ENCODE measurements at places on chromosomes 16 and 17.

DNA sequence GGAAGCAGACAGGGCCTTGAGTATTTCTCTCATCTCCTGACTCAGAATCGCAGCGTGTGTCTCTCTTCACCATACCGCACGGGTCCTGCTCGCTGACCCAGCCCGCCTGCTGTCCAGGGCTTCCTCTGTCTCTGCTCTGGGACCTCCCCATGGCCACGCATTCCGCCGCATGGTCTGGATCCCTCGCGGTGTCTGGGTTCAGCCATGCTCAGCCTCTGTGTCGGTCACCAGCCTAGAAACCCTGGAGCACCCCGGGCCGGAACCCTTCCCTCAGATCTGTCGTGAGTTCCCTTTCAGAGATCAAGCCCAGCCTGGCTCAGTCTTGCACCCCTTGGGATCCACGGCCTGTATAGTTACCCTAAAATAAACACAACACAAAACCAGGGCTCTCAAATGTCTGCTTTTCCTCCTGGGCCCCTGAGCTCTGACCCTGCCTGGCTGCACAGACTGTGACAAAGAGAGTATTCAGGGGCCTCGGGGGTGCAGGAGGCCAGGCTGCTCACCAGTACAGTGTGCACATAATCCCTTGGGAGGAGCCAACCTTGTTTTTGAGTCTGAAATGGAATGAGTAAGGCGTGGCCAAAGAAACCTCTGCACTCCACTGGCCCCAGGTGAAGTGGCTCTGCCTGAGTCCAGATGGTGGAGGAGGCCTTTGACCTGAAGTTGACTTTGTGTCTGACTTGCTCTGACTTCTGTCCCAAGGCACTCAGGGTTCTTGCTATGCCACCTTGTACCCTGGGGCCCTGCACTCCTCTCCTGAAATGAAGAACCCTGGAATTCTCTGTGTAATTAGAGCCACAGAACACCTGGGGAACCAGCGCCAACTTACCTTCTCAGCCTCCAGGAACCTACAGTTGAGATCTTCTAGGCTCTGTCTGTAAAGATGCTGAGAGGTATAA lies 5.8 kb upstream of the SPIRE2 start:
- H3K27ac ChIP-seq = no peak overlapping the region
- no peak for DNase-seq
- H3K4me1 ChIP-seq = peaks cover 1% of the 10 kb centered on the region
- H3K27me3 ChIP-seq = no peaks in the 10 kb centered on the region
- no peaks in the 10 kb centered on the region for H3K36me3 ChIP-seq
- no peak overlapping the region for H3K4me3 ChIP-seq

DNA sequence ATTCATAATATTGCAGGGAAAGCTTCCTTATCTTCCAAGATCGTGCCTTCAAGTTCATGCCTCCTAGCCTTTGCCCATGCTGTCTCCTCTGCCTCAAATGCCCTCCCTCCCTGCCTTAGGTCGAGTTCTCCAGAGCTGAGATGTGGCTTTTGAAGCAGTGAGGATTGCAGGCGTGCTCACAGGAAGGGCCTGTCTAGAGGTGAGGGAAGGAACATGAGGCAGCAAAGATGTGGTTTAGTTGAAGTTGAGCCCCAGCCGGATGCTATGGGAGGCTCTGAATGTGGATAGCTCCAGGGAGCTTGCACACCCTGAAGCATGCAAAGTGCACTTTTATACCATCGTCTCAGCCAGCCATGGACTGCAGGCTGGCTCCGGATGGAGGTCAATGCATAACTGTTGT lies 754.6 kb upstream of the EEF2KMT start:
- no peak overlapping the region for H3K4me3 ChIP-seq
- no peak overlapping the region for H3K27ac ChIP-seq
- DNase-seq = no peak
- H3K36me3 ChIP-seq = no peaks in the 10 kb centered on the region
- no peaks in the 10 kb centered on the region for H3K27me3 ChIP-seq
- H3K4me1 ChIP-seq = no peaks in the 10 kb centered on the region

DNA sequence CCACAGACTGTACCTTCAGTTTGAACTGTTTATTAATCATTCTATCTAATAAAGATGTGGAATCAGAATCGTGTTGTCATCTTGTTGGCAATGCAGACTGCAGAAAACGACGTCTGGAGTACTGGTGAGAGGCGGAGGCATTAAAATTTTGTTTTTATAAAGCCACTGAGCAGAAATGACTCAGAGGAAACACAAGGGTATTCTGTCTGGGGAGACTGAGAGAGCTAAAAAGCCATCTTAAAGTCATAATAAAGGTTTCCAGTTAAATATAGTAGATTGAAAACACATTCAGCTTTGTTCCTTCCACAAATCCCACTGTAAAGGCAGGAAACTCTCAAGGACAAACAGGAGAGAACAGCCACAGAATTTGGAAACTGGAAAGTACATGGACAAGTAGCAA lies 74.2 kb downstream of the CPPED1 start:
- H3K4me3 ChIP-seq = no peak overlapping the region
- H3K4me1 ChIP-seq = no peaks in the 10 kb centered on the region
- H3K27me3 ChIP-seq = no peaks in the 10 kb centered on the region
- no peak for DNase-seq

GRCh38 chr17:46124695-46125592 lies 68.3 kb downstream of the KANSL1 start:
- no peak overlapping the region for H3K4me3 ChIP-seq
- no peaks in the 10 kb centered on the region for H3K27me3 ChIP-seq
- H3K27ac ChIP-seq = no peak overlapping the region
- peaks cover 72% of the 10 kb centered on the region for H3K4me1 ChIP-seq
- no peak for DNase-seq
- H3K36me3 ChIP-seq = peaks cover 3% of the 10 kb centered on the region

GRCh38 chr17:32746698-32747097 lies 130.2 kb downstream of the MYO1D start:
- DNase-seq = no peak
- H3K27me3 ChIP-seq = no peaks in the 10 kb centered on the region
- H3K27ac ChIP-seq = no peak overlapping the region
- H3K4me3 ChIP-seq = no peak overlapping the region

DNA sequence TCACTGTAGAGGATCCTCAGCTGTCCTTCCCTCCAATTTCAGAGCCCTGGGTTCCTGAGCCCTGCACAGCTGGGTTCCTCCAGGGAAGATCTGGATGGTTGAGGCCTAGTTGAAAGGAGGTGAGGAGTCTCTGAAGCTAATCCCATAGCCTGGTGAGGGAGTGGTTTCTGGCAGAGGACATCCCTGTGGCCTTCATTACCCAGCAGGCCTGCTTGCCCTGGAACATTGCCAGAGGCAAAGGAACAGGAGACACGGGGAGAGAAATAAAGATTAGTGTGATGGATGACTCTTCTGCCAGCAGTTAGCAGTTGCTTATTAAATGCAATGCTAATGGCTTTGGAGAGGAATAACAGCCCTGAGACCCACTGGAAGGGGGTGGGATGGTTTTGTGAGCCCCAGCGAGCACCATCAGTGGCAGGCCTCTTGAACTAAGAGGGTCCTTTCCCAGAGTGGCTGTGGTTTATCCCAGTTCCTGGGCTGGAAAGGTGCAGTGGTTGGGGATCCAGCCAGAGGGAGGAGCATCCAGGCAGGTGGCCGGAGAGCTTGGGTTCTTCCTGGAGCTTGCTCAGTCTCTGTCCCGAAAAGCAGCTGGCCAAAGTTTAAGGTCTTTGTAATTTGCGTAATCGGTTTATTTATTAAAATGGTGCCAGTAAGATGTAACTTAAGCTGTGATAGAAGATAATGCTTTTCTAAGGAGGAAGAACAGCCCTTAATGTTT lies 209.7 kb downstream of the CCDC182 start:
- no peaks in the 10 kb centered on the region for H3K36me3 ChIP-seq
- no peaks in the 10 kb centered on the region for H3K4me1 ChIP-seq
- no peak overlapping the region for H3K27ac ChIP-seq
- H3K4me3 ChIP-seq = no peak overlapping the region
- H3K27me3 ChIP-seq = no peaks in the 10 kb centered on the region

- no peaks in the 10 kb centered on the region for H3K36me3 ChIP-seq
- no peak overlapping the region for H3K27ac ChIP-seq
- H3K4me1 ChIP-seq = no peaks in the 10 kb centered on the region
- H3K27me3 ChIP-seq = no peaks in the 10 kb centered on the region
- no peak for DNase-seq
These were observed 267.1 kb downstream of the BCAS3 start for GRCh38 chr17:60944751-60945150.

GRCh38 chr17:64091116-64091515 lies 38.8 kb downstream of the ERN1 start:
- peaks cover under 1% of the 10 kb centered on the region for H3K36me3 ChIP-seq
- H3K4me1 ChIP-seq = peaks cover 44% of the 10 kb centered on the region
- H3K27me3 ChIP-seq = no peaks in the 10 kb centered on the region

DNA sequence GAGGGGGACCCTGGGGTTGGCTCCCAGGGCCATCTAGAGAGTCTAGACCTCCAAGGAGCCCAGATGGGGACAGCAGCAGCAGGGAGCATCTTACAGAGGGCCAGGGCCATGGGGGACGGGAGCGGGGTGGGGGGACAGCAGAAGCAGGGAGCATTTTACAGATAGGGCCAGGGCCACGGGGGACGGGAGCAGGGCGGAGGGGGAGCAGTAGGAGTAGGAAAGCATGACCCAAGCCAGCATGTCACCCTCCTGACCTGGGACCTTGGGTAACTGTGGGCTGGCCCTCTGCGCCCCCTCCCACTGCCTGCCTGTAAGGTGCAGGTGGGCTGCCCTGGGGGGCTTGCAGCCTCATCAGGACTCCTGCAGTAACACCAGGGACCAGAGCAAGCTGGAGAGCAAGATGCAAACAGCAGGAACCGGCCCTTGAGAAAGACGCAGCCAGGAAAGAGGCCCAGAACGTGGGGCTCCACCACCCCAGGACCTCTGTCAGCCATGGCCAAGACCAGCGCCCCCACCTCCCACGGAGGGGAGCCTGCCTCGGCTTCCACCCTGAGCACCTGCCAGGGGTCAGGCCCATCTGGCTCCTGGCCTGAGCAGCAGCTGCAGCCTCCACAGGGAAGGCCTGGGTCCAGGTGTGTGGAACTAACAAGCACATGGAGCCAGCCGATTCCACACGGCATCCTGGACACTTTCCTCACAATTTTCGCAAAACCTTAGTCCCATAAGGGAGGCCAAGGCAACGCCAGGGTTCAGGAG lies 2.4 kb downstream of the ZNF598 start:
- H3K36me3 ChIP-seq = no peaks in the 10 kb centered on the region
- no peak for DNase-seq
- peak overlapping the region; percentile 86 for H3K27ac ChIP-seq
- H3K27me3 ChIP-seq = no peaks in the 10 kb centered on the region
- H3K4me3 ChIP-seq = peak overlapping the region; percentile 3

DNA sequence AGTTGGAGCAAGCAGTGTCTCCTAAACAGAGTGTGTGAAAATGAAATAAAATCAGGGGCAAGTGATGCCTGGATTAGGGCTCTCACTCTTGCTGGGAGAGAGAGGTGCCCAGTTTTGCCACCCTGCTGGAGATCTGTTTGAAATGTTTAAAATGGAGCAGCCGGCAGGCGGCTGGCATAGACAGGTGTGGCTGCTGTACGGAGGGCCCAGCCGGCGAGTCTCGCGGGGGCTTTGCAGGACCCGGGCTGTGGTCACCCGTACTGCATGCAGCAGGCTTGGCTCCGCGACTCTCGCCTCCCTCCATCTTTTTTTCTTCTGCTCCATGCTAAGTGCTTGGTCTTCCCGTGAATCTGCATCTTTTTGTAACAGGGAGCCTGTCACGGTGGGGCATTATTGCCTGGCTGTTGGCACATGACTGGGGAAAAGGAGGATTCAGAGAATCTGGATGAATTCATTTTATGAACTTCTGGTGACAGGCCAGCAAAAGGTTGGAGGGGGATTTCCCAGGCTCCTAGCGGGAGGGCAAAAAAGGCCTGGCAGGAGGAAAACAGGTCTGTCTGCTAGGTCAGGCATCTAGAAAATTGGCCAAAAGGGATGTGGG lies 1.8 kb downstream of the ZNRF1 start:
- H3K4me3 ChIP-seq = no peak overlapping the region
- H3K27me3 ChIP-seq = no peaks in the 10 kb centered on the region
- DNase-seq = no peak
- H3K4me1 ChIP-seq = peaks cover 5% of the 10 kb centered on the region
- H3K36me3 ChIP-seq = no peaks in the 10 kb centered on the region

- no peaks in the 10 kb centered on the region for H3K27me3 ChIP-seq
- no peaks in the 10 kb centered on the region for H3K4me1 ChIP-seq
- no peak overlapping the region for H3K4me3 ChIP-seq
- H3K36me3 ChIP-seq = peaks cover 21% of the 10 kb centered on the region
These were observed 11.8 kb downstream of the ASPHD1 start for GRCh38 chr16:29912087-29912486.

DNA sequence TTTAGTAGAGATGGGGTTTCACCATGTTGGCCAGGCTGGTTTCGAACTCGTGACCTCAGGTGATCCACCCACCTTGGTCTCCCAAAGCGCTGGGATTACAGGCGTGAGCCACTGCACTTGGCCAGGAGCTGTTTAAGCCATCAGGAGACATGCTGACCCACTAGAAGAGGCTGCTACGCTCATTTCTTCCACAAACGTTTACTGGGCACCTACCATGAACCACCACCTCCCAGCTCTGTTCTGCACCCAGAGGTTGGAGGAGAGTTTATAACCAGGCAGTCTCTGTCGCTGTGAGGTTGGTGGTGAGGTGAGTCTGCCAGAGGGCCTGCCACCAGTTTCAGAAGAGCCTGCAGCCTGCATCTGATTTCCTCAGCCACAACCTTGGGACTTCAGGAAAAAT lies 51.8 kb downstream of the SF3B3 start:
- no peak overlapping the region for H3K27ac ChIP-seq
- H3K36me3 ChIP-seq = peaks cover 9% of the 10 kb centered on the region
- H3K4me3 ChIP-seq = no peak overlapping the region
- no peaks in the 10 kb centered on the region for H3K4me1 ChIP-seq

GRCh38 chr16:72783716-72784318 lies 264.1 kb downstream of the ZFHX3 start:
- no peaks in the 10 kb centered on the region for H3K36me3 ChIP-seq
- no peak overlapping the region for H3K27ac ChIP-seq
- no peak for DNase-seq
- H3K4me3 ChIP-seq = no peak overlapping the region
- H3K27me3 ChIP-seq = peaks cover 11% of the 10 kb centered on the region

- DNase-seq = no peak
- no peak overlapping the region for H3K27ac ChIP-seq
- H3K36me3 ChIP-seq = no peaks in the 10 kb centered on the region
- no peak overlapping the region for H3K4me3 ChIP-seq
- no peaks in the 10 kb centered on the region for H3K27me3 ChIP-seq
These were observed 25.4 kb downstream of the ZFHX3 start for GRCh38 chr16:73022534-73022933.

- no peaks in the 10 kb centered on the region for H3K27me3 ChIP-seq
- H3K27ac ChIP-seq = no peak overlapping the region
- no peak overlapping the region for H3K4me3 ChIP-seq
- no peaks in the 10 kb centered on the region for H3K36me3 ChIP-seq
- H3K4me1 ChIP-seq = no peaks in the 10 kb centered on the region
These were observed 13.7 kb downstream of the APOH start for GRCh38 chr17:66215529-66215911.

- no peak for DNase-seq
- H3K27ac ChIP-seq = no peak overlapping the region
- H3K36me3 ChIP-seq = no peaks in the 10 kb centered on the region
- H3K4me1 ChIP-seq = no peaks in the 10 kb centered on the region
These were observed 252.4 kb downstream of the IRF8 start for GRCh38 chr16:86151239-86151851.

- no peak overlapping the region for H3K4me3 ChIP-seq
- H3K4me1 ChIP-seq = no peaks in the 10 kb centered on the region
- DNase-seq = peak; percentile 12
- no peaks in the 10 kb centered on the region for H3K27me3 ChIP-seq
- no peaks in the 10 kb centered on the region for H3K36me3 ChIP-seq
- no peak overlapping the region for H3K27ac ChIP-seq
These were observed 86.8 kb downstream of the USP32 start for GRCh38 chr17:60305141-60305540.

- no peak overlapping the region for H3K4me3 ChIP-seq
- peaks cover 49% of the 10 kb centered on the region for H3K4me1 ChIP-seq
- peaks cover 96% of the 10 kb centered on the region for H3K36me3 ChIP-seq
- no peaks in the 10 kb centered on the region for H3K27me3 ChIP-seq
- H3K27ac ChIP-seq = peak overlapping the region; percentile 66
These were observed 9.1 kb upstream of the SLC35B1 start for GRCh38 chr17:49716668-49717364.

GRCh38 chr17:81727324-81728031 lies 15.4 kb downstream of the SLC25A10 start:
- no peaks in the 10 kb centered on the region for H3K36me3 ChIP-seq

Data from naive thymus-derived CD4-positive, alpha-beta T cell (primary cell).